Tibial artery (tissue), 4 donors: ENCODE measurements at places on chromosomes 16 and 17.

DNA sequence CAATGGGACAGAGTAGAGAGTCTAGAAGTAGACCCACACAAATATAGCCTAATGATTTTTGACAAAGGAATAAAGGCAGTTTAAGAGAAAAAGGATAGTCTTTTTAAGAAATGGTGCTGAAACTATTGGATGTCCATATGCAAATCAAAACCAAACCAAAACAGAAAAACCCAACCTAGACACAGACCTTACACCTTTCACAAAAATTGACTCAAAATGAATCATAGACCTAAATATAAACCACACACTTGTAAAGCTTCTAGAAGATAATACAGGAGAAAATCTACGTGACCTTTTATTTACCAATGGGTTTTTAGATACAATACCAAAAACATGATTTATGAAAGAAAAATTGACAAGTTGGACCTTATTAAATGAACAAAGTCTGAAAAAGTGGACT is 66.4 kb upstream of the MPHOSPH6 start:
- DNase-seq: no peak
- H3K27me3 ChIP-seq: peaks cover 4% of the 10 kb centered on the region

DNA sequence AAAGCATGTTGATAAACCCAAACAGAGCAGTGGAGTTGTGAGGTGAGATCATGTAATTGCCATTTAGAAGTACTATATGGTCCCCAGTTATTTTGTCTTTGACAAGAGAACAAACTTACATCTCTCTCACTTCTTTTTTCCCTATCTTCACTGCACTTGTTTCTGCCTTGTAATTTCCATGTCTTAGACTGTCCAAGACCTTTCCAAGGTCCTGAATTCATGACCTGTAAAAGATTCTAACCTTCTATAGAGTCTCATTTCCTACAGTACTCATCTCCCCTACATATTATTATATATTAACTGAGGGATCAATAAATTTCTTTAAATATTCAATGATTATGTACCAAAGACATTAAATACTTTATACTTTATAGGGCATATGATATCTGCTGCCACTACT is 295.3 kb upstream of the KIF2B start:
- H3K36me3 ChIP-seq: no peaks in the 10 kb centered on the region
- DNase-seq: no peak
- no peaks in the 10 kb centered on the region for H3K4me1 ChIP-seq
- no peak overlapping the region for H3K4me3 ChIP-seq

DNA sequence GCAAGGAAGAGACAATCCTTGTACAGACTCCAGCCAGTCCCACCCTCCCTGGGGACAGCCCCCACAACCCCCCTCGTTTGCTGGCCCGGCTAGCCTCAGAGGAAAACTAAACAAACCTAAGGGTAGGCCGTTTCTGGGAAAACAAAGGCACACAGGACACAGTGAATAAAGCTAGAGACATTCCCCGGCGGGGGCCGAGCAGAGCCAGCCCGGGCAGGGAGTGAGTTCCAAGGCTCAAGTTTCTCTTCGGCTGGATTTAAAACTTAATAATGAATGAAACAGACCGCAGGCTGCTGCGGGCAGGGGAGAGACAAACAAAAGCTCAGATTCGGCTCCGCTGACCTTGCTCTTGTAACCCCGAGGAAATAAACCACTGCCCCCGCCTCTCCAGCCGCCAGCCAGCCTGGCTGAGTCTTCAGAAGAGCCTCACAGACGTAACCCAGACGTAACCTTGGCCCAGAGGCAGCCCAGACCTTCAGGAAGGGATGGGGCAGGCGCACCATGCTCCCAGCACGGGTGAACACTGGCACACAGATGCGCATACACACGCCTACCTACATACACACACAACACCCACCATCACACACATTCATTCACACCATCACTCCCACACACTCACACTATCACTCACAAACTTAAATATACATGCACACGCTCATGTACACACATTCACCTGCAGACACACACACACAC is 216.0 kb downstream of the ZNF423 start:
- DNase-seq: no peak
- no peaks in the 10 kb centered on the region for H3K27me3 ChIP-seq
- no peak overlapping the region for H3K4me3 ChIP-seq
- peaks cover 29% of the 10 kb centered on the region for H3K4me1 ChIP-seq

DNA sequence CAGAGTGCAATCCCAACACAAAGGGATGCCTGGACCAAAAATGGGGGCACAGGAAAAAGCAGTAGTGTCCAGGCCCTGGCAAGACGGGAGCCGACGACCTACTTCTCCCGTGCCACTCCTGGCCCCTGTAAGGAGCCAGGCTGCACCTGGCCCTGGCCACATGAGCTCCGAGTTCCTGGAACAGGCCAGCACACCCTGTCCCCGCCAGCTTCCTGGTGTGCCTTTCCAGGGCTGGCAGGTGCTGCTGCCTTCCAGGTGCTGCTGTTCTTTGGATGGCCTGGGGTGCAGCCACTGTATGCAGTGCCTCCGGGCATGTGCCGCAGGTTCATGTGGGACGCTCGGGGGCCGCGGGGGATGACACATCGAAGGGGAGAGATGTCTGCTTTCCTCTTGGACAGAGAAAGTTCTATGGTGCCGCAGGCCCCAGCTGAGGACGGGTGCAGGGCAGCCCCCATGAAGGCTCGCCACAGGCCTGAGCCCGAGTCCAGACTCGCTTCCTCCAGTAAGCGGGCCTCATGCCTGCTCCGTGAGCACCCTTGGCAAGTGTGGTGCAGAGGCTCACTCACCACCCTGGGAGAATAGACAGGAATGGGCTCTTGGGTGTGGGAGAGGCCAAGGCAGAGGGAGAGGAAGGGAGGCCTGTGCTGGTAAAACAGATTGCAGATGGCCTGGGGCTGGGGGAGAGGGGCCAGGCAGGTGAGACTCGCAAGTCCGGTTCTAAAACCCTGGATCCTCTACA is 54.7 kb upstream of the FASN start:
- H3K36me3 ChIP-seq: peaks cover 31% of the 10 kb centered on the region
- no peak for DNase-seq
- H3K4me3 ChIP-seq: no peak overlapping the region
- no peak overlapping the region for H3K27ac ChIP-seq
- no peaks in the 10 kb centered on the region for H3K4me1 ChIP-seq

- no peak overlapping the region for H3K4me3 ChIP-seq
- no peaks in the 10 kb centered on the region for H3K27me3 ChIP-seq
- no peak for DNase-seq
- no peak overlapping the region for H3K27ac ChIP-seq
These were observed 50.1 kb downstream of the KLHDC4 start for GRCh38 chr16:87715658-87716057.

DNA sequence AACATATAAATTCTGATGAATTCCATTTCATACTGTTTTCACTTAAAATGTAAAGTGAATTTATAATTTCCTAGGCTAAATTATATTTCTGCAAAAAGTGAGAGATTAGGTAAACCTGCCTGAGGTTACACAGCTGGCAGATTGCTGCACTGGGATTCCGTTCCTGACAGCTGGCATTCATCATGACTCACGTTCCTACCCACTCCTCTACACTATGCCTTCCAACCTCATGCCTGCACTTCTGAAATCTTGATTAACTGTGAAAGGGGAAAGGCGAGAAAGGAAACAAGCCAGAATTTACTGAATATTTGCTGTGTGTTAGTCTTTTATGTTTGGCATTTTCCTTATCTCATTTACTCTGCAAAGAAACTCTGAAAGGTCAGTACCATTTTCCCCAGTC is 73.3 kb upstream of the MON1B start:
- H3K4me1 ChIP-seq: no peaks in the 10 kb centered on the region
- no peak for DNase-seq
- no peak overlapping the region for H3K27ac ChIP-seq
- H3K4me3 ChIP-seq: no peak overlapping the region
- H3K27me3 ChIP-seq: no peaks in the 10 kb centered on the region

- H3K4me1 ChIP-seq: no peaks in the 10 kb centered on the region
- H3K27me3 ChIP-seq: no peaks in the 10 kb centered on the region
- H3K4me3 ChIP-seq: no peak overlapping the region
These were observed 64.5 kb downstream of the BANP start for GRCh38 chr16:88015806-88016140.

GRCh38 chr17:51941272-51941671 is 217.2 kb downstream of the CA10 start:
- no peaks in the 10 kb centered on the region for H3K4me1 ChIP-seq
- DNase-seq: no peak

DNA sequence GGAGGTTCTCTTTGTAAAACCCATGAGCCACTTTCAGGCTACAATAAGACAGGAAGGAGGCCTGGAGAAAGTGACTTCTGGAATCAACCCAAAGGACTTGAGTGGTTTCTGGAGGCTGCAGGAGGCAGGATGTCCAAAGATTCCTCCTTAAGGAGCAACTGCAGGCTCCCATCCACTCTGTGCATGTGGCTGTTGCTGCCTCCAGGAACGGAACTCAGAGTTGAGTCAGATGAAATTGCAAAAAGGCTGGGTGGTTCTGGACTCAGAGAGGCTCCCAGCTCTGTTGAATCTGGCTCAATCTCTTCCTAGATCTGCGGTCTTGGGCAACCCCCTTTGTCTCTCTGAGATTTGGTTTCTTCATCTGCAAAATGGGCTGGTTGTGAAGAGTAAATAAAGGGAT is 197.1 kb downstream of the SHISA9 start:
- H3K27me3 ChIP-seq: no peaks in the 10 kb centered on the region
- no peak overlapping the region for H3K27ac ChIP-seq
- H3K4me1 ChIP-seq: no peaks in the 10 kb centered on the region
- no peaks in the 10 kb centered on the region for H3K36me3 ChIP-seq

GRCh38 chr16:30356401-30357084 is 1.4 kb upstream of the CD2BP2 start:
- peaks cover 46% of the 10 kb centered on the region for H3K4me1 ChIP-seq
- H3K27me3 ChIP-seq: no peaks in the 10 kb centered on the region
- peak overlapping the region; percentile 86 for H3K27ac ChIP-seq
- peak overlapping the region; percentile 99 for H3K4me3 ChIP-seq

DNA sequence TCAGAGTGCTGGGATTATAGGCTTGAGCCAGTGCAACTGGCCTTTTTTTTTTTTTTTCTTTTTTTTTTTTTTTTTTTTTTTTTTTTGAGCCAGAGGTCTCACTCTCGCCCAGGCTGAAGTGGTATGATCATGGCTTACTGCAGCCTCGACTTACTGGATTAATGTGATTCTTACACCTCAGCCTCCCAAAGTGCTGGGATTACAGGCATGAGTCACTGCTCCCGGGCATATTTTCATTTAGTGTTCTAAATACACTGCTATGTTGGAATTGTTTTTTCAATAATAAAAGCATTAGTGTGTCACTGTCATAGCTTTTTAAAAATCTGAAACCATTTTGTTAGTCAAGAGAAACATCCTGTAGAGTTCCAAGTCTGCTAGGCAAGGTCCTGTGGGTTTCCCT is 40.3 kb downstream of the NDE1 start:
- peak overlapping the region; percentile 59 for H3K27ac ChIP-seq
- no peak overlapping the region for H3K4me3 ChIP-seq
- DNase-seq: no peak
- no peaks in the 10 kb centered on the region for H3K4me1 ChIP-seq
- peaks cover 75% of the 10 kb centered on the region for H3K36me3 ChIP-seq

DNA sequence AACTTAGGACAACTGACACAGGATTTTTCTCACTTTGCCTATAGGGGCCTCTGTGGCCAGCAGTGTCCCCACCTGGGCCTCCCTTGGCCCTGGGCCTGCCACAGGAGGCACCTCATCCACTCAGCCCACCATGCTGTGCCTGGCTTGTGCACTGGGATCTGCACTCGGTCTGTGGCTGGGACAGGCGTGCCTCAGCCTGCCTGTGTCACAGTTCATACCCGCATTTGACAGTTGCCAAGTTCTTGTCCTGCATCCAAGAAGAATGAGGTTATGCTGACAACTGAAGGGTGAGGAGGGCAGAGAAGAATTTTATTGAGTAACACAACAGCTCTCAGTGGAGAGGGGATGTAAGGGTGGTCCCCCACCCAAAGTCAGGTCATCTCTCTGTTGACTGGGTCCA is 36.0 kb downstream of the ZFP90 start:
- H3K4me1 ChIP-seq: no peaks in the 10 kb centered on the region
- peaks cover 5% of the 10 kb centered on the region for H3K36me3 ChIP-seq
- H3K4me3 ChIP-seq: no peak overlapping the region
- DNase-seq: no peak
- H3K27me3 ChIP-seq: no peaks in the 10 kb centered on the region

GRCh38 chr17:57957886-57958285 is 2.7 kb upstream of the CUEDC1 start:
- DNase-seq: no peak

DNA sequence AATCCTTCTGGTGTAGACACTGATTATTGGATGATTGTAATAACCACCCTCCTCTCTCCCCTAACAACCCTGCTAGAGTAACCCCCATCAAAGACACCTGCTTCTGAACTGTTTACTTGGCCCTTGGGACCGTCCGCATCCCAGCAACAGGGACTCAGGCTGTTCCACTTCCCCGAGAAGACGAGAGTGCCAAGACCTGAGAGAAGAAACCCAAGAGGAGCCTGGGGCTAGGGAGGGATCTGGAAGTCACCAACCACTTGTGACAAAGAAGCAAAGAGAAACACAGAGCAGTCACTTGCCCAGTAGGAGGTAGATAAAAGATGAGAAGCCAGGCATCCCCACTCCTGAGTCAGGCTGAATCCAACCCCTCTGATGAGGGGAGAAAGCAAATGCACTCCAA is 84.3 kb downstream of the CDH11 start:
- H3K27me3 ChIP-seq: no peaks in the 10 kb centered on the region
- H3K4me1 ChIP-seq: no peaks in the 10 kb centered on the region
- peaks cover 8% of the 10 kb centered on the region for H3K36me3 ChIP-seq

DNA sequence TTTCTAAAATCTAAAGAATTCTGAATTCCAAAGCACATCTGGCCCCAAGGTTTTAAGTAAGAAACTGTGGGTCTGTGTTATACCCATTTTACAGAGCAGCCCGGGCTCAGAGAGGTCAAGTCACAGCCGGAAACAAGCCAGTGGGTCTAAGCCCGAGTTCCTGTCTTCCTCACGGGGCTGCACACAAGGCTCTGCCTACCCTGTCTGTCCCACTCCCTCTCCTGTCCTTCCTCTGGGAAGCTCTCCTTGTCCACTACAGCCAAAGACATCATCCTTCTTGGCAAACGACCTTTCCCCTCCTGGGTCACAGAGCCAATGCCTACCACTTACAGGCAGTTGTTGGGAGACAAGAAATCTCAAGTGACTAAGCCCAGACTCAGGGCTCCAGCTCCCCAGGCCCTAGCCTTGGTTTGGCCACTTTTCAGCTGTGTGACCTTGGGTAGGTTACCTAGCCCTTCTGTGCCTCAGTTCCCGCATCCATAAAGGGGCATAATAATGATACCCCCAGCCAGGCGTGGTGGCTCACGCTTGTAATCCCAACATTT is 55.6 kb upstream of the MAP3K14 start:
- no peak overlapping the region for H3K4me3 ChIP-seq
- no peaks in the 10 kb centered on the region for H3K36me3 ChIP-seq
- H3K27ac ChIP-seq: peak overlapping the region; percentile 68
- H3K4me1 ChIP-seq: peaks cover 36% of the 10 kb centered on the region
